ENCODE measurements at places on chromosomes 2 and 18.
A peak's percentile ranks its signal among the peaks of the same experiment; 100 is the strongest.

- DNase-seq = no peak
Measured at GRCh38 chr2:175236930-175237329, 55.4 kb upstream of the ATP5MC3 start.

DNA sequence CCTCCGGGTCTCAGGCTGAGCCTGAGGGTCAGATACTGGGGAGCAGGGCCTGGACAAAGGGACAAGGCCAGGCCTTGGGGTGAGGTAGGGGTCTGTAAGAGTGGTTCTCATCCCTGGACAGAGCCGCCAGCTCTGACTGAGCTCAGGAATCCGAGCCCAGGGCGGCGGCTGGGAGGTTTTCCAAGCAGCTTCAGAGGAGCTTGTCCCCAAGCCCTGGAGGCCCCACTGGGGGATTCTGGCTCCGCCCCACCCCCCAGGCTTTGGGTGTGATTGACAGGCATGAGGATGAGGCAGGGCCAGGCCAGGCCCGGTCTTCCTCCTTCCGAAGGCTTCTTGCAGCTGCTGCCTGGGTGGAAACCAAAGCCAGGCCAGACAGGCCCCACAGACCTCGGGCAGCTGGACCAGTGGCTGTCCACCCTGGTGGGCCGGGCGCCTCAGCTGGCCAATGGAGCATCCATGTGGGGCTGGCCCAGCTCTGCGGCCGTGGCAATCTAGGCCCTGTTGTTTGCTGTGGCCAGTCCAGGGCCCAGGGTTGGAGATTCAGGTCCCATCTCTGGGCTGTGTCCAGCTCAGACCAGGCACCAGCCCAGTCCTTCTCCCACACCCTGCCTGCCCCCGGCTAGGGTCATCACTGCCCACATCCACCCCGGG, 23.1 kb upstream of the GPC1 start:
- peak; percentile 51 for DNase-seq

DNA sequence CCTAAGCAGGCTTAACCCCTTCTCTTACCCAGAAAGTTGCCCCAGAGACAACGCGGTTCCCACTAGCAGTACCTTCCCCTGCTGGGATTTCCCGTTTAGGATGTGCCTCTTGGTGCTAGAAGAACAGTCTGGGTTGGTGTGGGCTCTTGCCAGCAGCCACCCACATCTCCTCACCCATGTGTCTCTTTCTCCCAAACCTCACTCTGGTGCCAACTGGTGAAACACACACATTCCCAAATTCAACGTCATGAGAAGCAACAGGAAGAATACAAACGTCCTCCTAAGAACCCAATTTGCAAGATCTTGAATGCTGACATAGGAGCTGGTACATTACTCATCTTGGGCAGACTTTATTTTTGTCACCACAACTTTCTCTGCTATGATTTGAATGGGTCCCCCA, 36.2 kb downstream of the DIPK1C start:
- DNase-seq = no peak

DNA sequence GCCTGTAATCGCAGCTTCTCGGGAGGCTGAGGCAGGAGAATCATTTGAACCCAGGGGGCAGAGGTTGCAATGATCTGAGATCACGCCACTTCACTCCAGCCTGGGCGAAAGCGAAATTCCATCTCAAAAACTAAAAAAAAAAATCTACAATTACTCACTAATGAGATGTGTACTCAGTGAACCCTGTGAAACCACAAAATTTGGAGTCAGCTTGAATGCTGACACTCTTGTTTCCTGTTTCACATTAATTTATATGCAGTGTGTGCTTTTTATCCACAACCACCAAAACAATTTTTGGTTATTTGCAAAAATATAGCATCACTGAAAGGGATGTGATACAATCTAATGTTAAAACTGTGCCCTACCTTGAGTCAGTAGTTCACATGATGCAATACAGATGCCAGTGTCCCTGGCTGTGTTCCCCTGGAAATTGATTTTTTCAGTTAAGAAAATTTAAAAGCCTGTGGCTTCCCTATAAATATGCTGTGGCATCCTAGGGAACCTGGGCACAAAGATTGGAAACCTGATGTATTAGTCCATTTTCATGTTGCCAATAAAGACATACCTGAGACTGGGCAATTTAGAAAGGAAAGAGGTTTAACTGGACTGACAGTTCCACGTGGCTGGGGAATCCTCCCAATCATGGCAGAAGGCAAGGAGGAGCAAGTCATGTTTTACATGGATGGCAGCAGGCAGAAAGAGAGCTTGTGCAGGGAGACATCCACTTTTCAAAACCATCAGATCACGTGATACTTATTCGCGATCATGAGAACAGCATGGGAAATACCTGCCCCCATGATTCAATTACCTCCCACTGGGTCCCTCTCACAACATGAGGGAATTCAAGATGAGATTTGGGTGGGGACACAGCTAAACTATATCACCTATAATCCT, 337.5 kb upstream of the NT5C1B start:
- DNase-seq = no peak

DNA sequence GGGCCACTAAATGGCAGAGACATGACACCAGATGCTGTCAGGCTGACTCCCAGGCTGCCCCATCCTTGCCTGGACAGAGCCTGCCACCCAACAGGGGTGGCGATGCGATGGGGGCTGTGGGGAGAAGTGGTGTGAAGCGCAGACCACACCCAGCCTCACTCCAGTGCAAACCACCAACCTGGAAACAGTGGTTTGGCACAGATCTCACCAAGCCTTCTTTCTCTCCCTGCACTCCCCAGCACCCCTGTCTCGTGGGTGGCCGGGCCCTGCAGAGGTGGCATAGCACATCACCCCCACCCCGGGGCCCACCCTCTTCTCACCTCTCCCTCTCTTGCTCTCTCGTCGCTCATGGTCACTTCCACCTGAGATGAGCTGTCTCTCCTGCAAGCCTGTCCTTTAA, 32.6 kb downstream of the CIB4 start:
- DNase-seq = no peak

DNA sequence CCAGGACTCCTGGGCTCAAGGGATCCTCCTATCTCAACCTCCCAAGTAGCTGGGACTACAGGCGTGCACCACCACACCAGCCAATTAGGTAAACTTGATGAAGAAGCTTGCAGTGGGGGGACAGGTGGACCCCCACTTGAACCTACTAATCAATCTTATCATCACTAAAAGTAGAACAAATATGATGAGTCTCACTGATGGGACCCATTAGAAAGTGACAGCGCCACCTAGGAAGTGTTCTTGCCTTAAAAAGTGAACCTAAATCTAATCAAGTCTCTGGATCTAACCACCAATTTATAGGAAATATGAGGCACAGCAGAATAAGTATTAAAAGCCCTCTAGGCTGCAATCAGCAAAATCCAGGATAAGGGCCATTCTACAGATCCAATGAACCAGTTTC, 79.2 kb downstream of the BIN1 start:
- DNase-seq = peak; percentile 22

DNA sequence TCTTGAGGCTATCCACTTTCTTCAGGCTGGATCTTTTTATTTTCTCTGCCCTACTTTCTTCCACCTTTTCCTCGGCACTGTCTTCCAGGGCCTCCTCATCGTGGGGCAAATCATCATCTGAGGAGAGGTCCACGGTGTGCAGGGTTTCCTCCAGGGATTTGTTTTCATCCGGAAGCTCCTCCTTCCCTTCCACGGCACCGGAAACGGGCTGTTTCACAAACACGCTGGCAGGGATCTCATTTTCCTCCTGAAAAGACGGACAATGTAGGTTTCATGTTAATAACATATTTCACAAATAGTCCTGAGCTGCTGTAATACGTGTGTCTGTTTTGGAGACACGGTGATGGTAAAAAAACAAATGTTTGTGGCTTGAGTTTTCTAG, 10.4 kb downstream of the CAVIN2 start:
- no peak for DNase-seq

DNA sequence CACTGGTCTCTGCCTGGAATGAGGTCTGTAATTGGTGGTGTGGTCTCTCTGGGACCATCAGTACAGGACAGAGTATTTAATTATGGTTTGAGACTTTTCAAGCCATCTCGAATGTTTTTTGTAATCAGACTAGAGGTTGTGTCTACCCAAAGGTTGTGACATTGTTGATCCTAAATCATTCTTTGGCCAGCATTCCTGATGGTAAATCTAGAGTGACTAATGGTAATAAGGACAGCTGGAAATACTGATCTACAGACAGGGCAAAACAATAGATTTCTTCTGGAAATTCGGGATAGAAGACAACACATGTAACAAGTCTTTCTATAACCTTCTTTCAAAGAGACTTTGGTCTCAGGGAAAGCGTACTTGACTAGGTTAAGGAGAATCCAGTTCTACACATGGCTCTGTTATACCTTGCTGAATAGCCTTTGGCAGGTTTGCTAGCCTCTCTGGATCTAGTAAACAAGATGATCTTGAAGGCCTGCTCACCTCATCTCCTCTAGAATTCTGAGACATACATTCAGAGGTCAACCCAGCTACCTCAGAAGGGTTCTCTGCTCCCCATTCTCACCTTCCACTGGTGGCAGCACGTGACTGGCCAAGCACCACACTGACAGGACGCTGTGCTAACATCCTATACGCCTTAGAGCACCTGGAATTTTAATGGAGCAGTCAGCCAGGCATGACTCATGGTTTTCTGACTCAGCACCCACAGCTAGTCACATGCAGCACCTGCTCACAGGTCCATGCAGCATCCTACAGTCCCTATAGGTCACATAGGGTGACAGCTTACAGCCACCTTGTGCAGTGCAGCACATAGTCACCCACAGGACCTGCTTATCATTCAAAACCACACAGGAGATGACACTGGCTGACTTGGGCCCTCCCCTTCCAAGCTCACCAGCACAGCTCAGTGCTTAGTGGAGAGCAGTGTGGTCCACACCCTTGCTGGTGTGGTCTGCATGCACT, 12.2 kb downstream of the PLB1 start:
- peak; percentile 94 for DNase-seq

GRCh38 chr18:70301667-70302066, 12.8 kb downstream of the SOCS6 start:
- no peak for DNase-seq

DNA sequence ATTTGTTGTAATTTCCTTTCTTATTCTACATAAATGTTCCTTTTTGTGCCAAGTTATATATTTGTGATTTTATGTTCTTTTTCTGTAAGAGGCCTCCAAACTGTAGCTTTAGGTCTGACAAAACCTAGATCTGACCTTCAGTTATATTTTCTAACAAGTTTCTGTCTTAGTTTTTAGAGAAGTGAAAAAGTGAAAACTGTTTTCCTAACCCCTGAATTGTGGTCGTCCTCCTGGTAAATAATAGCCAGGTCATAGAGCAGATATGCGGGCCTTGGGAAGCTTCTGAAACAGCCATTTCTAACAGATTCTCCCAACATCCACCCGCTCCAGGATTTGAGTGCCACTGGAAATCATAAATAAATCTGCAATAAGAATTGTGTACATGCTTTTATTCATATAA, 398.4 kb upstream of the CWC22 start:
- DNase-seq = no peak

DNA sequence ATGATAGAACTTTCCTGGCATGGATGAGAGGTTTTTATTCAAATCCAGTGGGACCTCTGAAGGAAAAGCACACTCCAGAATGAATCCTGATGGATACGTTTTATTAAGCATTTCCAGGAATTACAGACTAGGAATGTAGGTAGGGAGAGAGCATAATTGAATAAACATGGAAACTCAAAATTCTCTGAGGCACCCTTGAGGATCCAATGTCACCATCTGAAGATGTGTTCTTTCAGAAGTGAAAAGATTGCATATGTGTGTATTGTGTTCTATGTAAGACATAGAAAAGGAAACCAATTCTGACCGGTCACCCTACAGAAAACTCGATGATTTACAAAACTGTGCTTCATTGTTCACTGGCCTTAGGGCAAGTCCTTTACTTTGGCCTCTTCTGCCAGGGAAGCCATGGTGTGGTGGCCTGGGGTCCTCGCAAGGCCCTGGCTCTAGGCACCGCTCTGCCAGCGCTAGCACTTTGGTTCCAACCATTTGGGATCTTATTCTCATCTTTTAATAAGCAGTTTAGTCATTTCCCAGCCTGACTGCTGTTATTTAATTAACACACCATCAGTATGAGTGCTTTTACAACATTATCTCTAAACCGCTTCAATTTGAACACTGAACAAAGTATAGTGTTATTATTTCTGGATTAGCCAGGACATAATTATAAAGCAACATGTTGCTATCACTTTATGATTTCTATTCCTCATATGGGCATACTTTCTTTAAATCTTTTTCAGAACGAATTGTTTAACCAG, 4.5 kb upstream of the GKN1 start:
- no peak for DNase-seq

DNA sequence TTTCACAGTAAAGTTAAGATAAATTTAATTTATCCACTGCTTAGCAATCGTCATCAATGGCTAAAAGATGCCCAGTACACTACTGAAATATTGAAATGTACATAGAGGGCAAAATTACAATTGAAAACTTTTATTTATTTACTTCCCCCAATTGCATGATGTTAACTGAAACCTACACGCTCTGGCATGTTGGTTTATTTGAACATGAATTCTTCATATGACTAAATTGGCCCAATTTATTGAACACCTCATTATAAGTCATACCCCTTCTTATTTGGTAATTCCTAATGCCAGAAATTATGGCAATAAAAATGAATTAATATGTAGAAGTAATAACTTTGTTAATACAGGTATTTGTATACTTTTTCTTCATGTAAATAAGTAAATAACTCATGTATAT, 183.0 kb upstream of the ZC3H15 start:
- no peak for DNase-seq

DNA sequence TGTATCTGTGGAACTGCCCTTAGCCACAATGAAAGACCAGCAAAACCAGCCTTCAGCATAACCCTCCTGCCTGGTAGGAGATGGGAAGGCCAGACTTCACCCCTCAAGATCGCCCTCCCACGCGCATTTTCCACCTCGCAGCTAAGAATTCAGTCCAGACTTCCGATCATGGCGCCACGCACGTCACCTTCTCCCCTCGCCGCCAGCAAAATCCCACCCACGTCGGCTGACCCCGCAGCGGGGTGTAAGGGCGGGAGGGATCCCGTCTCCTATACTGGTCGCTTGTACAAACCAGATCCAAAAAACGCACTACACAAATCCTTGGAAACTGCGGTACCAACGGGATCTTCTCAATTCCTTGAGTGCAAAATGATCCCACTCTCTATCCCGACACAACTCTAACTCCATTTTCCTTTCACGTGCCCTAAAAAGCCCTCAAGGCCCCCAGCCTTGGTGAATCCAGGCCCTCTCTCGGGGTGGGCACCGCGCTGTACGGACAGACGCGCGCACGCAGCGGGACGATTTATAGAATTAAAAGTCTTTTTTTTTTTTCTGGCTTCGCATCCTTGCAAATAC, 1.0 kb upstream of the BMPR2 start:
- DNase-seq = peak; percentile 91
